ENCODE measurements at places on chromosomes 6 and 20. TPM values are rescaled to one million over a fixed set of nuclear protein-coding genes. Genes with fewer than 3 reads are reported as not detected.

The ADGRB3 gene
- total RNA-seq, result 5.7 TPM

The IMPG1 gene
- 0.68 TPM for total RNA-seq

The C4B gene
- 96.7 TPM for total RNA-seq

The BPI gene
- 9.3 TPM for total RNA-seq

The COL12A1 gene
- 13.6 TPM for total RNA-seq

All from testis (tissue), 5 donors.